ENCODE measurements at places on chromosomes 4 and X.
A peak's percentile ranks its signal among the peaks of the same experiment; 100 is the strongest.

DNA sequence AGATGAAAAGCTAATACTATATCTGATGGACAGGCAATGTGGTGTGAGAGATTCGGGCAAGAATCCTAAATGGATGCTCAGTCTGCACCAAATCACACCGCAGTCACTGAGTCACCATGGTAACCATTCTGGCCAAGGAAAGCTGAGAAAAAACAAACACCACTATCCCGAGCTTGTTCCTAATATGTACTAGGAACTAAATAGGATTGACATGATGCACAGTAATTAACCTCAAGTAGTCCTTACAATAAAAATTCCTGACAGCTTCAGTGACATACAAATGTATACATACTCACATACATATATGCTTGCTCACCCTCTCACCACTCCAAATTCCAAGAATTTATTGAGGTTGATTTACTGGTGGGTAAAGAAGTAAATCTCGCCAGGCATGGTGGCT is 1.1 kb upstream of the RAB40A start:
- DNase-seq = peak; percentile 67

GRCh38 chr4:16720761-16721160 is 177.7 kb downstream of the LDB2 start:
- no peak for DNase-seq

GRCh38 chr4:153535772-153536513 is 69.8 kb downstream of the TMEM131L start:
- DNase-seq = no peak

DNA sequence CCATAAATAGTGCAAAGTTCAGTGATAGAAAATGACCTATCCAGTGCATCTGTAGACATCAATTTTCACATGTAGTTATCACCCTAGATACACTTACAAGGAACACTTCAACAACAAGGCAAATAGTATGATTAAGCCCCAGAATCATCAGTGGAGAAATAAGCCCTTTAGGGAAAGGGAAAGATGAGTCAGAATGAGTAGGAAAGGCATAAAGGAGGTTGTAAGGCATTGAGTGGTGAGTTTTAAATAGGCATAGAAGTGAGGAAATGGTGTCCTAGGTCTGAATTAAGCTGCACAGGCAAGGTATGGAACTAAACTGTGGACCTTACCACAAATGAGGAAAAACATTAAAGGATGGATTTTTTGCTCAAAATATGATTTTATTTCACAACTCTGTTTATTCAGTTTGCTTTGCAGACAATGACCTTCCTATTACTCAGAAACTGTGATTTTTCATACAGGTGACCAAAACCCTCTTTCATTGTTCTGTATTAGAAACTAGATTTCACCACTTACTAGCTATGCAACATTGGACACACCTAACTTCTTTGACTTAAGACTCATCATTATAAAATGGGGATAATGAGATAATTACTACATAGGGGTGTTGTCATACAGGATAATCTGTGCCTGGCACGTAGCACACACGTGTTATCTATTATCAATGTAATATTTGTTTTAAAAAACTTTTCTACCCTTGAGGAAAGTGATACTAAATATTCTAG is 57.0 kb upstream of the MAP9 start:
- DNase-seq = no peak

DNA sequence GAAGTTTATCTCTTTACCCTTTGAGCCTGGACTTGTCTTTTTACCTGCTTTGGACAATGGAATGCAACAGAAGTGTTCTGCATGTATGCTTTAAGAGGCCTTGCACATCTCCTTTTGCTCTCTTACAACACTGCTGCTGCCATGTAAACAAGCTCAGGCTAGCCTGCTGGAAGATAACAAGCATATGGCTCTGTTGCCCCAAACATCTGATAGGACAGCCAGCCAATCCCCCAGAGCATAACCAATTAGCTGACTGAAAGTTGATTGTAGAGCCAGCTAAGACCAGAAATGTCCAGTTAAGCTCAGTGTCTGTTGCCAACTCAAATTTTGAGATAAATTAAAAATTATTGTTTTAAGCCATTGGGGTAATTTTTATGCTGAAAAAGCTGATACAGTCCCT is 510.6 kb upstream of the CNKSR2 start:
- no peak for DNase-seq

GRCh38 chrX:118726396-118726795 is 1.0 kb upstream of the IL13RA1 start:
- DNase-seq = no peak

- no peak for DNase-seq
Observed at GRCh38 chr4:87390551-87390890, 467 bp downstream of the HSD17B11 start.

DNA sequence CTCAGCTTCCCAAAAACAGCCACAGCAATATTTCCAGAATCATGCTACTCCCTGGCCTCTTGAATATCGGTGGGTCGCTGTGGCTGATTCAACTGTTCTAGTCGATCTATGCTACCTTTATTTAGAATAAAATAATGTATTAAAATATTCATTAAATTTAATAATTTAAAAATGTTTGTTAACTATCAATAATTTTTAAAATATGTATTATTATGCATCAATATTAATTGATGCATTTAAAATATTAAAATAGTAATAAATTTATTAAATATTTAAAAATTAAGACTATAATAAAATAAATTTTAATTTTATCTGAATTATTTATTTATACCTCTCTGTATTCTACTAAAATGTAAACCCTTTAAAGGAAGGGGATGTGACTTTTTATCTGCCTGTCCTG is 19.0 kb downstream of the ARSD start:
- no peak for DNase-seq

DNA sequence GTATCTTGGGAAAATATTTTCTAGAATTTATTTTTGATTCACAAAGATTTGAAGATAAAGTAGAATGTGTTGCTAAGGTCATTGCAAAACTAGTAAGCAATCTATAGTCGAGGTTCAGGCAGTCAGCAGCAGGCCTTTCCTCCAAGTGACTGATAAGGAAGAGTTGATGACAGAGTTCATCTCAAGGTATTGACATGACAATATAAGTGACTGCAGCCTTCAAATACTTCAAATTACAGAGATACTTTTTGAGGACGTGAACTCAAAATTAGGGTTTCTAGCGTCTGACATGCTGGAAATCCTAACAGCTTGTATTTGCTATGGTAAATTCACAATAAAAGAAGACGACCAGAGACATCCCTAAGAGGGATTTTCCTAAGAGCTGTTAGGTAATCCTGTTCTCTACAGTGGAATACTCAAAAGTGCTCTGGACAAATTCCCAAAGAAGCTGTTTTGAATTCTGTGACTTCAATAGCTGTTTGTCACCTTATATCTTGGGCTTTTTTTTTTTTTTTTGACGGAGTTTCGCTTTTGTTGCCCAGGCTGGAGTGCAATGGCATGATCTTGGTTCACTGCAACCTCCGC is 7.4 kb downstream of the ARHGAP10 start:
- DNase-seq = no peak

GRCh38 chrX:47936224-47936939 is 67.4 kb downstream of the ZNF182 start:
- no peak for DNase-seq

DNA sequence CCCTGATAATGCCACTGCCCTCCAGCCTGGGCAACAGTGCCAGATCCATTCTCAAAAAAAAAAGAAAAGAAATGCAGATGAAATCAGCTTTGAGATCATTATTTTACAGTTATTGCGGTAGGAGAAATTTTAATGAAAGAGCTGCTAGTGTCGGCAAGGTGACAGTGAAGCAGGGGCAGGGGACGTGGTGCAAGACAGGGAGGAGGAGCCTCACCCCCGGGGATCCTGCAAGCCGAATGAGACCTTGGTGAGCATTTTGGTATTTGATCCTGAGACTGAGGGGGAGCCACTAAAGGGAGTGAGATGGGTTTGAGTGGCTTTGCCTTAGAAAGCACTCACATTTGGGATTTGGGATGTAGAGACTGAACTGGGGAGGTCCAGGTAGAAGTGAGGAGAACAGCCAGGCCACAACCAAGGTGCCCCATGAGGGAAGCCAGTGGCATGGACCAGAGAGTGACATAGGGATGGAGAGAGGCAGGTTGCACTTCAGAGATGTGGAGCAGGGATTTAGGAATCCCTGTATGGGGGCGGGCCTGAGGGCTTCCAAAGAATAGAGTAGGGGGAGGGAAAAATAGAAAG is 23.6 kb downstream of the RBM10 start:
- no peak for DNase-seq

DNA sequence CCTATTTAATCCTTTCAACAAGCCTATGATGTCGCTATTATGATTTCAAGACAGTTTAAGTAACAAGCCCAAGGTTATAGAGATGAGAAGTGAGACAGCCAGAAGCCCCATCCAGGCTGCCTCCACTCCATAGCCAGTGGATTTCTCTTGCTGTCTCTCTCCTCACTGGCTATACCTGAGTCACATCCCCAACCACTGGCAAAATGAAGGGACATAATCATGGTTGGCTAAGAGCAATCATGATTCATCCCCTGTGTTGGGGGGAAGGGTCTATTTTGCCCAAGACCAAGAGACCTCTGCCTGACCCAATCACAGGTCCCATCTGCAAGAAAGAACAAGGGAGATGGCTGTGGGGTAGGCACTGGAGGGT is 334.9 kb upstream of the GATB start:
- DNase-seq = no peak

GRCh38 chrX:130321550-130321949 is 18.2 kb upstream of the SLC25A14 start:
- no peak for DNase-seq

DNA sequence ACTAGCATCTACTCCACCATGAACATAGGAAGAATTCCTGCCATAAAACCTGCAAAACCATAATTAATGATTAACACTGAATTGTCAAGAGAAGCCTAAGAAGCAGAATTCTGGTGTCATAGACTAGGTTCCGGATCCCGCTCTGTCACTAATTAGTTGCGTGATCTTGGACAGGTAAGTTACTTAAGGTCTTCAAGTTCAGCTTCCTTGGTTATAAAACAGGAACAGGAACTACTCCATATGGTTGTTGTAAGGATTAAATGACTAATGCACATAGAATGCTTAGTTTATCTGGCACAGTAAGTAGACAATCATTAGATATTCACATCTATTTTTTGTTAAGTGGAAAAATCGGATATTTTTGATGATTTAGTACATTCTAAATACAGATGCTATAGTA is 14.3 kb downstream of the G3BP2 start:
- DNase-seq = no peak

- no peak for DNase-seq
Observed at GRCh38 chr4:119244832-119245231, 32.3 kb downstream of the USP53 start.

DNA sequence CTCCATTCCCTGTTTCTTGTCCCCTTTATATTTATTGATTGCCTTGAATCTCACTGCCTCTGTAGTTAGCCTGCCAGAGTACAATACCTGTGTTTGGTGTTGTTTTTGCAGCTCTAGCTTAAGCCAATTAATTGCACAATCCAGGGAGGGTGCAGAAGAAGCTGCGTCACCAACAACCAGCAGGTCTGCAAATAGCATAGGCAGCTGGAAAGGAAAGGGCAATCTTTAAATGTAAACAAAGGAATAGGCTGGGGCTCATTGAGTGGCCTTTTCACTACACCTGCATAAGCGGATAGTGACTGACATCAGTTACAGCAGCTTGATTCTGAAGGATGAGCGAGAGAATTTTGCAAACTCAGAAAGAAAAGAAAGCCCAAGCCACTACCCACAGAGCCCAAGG is 106.8 kb upstream of the RAI2 start:
- DNase-seq = no peak

- no peak for DNase-seq
Observed at GRCh38 chr4:56640621-56641493, 40.2 kb downstream of the HOPX start.

- no peak for DNase-seq
Observed at GRCh38 chrX:87896057-87896456, 378.5 kb downstream of the KLHL4 start.

DNA sequence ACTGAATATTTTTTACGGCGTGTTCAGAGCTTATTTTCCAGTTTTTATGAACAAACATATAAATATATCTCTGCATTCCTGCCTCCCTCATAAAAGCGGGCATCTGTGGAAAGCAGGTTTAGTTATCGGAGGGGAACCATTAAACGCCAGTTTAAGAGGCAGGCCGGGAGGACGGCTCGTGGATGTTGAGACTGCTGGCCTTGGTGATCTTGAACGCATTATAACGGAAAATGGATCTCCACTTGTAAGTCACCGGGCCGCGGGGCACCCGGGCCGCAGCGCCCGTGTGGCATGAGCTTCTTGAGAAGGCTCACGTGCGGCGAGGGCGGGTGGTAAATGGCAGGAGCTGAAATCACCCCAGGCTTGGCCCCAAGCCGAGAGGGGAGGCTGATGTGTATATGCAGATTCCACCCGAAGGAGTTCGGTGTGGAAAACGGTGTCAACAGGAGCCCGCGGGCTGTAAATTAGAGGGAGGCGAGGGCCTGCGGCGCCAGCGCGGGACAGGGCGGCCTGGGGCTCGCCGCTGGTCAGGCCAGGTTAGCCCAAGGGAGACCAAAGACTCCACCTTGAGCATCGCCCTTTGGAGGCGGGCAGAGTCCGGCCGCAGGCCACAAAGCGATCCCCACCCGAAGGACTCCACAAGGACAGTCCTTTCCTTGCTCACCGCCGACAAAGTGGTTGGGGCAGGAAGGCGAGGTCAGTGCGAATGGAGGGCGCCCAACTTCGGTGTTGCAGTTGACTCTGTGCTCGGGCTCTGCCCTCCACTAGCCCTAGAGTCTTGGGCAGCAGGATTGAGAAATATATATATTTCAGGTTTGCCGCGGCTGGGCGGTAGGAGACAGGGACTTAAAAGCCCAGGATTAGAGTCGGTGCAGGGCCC is 1.3 kb upstream of the HAND2 start:
- DNase-seq = no peak

DNA sequence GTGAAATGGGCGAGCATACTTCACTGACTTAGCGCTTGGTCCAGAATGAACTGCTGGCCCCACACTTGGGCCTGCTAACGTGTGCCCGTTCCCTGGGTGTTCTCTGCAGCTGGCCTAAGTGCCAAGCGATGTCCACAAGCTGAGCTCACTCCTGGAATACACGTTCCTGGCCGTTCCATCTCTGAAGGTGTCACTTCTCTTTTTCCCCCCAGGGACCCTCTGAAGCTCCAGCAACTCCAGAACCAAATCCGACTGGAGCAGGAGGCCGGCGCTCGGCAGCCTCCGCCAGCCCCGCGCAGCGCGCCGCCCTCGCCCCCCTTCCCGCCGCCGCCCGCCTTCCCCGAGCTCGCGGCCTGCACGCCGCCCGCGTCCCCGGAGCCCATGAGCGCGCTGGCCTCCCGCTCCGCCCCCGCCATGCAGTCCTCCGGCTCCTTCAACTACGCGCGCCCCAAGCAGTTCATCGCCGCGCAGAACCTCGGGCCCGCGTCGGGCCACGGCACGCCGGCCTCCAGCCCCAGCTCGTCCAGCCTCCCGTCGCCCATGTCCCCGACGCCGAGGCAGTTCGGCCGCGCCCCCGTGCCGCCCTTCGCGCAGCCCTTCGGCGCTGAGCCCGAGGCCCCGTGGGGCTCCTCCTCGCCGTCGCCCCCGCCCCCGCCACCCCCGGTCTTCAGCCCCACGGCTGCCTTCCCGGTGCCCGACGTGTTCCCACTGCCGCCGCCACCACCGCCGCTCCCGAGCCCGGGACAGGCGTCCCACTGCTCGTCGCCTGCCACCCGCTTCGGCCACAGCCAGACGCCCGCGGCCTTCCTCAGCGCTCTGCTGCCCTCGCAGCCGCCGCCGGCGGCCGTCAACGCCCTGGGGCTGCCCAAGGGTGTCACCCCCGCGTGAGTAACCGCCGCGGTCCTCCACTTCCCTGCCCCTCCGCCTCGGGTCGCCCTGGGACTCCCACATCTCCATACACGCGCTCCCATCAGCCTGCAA is 132.3 kb downstream of the CBR4 start:
- DNase-seq = no peak

GRCh38 chr4:89837993-89838390 is 1.0 kb upstream of the SNCA start:
- DNase-seq = no peak
